ENCODE measurements at places on chromosomes 12 and 14.

DNA sequence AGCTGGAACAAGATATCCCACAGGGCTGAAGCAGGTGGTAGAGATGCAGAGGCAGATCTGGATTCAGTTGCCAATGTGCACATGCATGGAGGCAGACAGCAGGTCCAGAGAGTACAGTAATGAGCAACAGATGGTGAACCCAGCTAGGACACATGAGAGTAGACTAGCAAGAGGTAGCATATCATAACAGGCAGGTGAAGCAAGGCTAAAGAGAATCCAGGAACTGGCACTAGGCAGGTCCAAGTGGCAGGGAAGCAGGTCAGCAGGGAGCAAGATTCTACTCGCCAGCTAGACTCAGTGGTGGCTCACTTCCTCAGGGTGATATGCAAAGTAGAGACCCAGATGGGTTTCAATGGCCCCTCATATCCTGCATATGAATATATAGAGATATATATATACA, 15.3 kb upstream of the MYF6 start:
- DNase-seq = no peak

- DNase-seq = no peak
Measured at GRCh38 chr12:111451649-111452129, 46.0 kb downstream of the SH2B3 start.

DNA sequence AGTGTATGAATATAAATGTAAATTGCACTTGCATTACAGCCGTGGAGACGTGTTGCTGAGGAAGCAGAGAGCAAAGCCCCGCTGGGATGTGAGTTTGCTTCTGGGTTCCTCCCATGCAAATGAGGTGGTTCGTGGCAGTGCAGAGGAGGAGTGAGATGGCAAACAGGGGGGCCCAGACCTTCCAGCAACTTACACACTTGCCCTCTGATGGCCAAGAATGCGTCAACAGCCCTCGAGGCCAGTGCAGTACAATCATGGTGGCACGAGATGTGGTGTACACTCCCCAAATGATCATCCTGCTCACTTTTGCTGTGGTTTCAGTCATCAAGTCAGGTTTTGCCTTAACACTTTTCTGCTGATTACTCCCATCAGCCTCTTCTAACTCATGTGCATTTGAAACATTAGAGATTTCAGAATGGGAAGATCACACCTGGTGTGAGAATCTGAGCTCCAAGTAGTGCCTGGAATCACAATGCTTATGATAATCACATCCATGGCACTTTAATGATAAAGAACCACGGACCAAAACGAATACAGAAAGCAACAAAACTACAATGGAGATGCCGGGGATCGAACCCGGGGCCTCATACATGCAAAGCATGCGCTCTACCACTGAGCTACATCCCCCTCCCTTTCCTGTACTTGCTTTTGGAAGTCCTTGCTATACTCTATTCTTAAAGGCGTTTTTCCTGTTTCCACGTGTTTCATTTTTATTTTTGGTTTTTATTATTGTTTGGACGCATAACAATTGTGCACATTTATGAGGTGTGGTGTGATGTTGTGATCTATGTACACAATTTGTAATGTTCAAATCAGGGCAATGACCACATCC, 7.0 kb upstream of the UBC start:
- no peak for DNase-seq

- no peak for DNase-seq
Measured at GRCh38 chr12:3263939-3264922, 187.1 kb downstream of the TSPAN9 start.

GRCh38 chr14:23095196-23096108, at the start of gene C14orf119:
TSS of gene C14orf119 (plus strand) at chr14:23095505. CDS start at chr14:23097659, 2,154 bp downstream.
- DNase-seq = no peak

DNA sequence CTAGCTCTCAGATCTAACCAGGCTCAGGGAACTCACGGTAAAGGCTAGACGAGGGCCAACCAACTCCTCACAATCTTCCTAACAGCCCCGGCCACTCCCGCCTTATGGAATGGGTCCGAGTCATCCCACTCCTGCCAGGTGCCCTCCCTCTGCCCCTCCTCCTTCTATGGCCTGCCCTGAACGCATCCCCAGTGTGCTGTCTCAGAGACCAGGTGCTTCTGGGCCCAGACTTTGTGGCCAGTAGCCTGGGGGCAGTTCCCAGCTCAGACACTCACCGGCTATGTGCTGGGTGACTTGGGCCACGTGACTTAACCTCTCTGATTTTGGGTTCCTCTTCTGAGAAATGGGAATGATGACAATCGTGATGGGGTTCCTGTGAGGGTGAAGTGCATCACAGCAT, 22.5 kb downstream of the PAPLN start:
- no peak for DNase-seq

- DNase-seq = no peak
Measured at GRCh38 chr12:44847888-44848702, 28.0 kb downstream of the NELL2 start.

- no peak for DNase-seq
Measured at GRCh38 chr12:127230843-127231260, 1036.1 kb upstream of the TMEM132C start.

GRCh38 chr14:99055019-99055418, 217.0 kb downstream of the BCL11B start:
- no peak for DNase-seq

DNA sequence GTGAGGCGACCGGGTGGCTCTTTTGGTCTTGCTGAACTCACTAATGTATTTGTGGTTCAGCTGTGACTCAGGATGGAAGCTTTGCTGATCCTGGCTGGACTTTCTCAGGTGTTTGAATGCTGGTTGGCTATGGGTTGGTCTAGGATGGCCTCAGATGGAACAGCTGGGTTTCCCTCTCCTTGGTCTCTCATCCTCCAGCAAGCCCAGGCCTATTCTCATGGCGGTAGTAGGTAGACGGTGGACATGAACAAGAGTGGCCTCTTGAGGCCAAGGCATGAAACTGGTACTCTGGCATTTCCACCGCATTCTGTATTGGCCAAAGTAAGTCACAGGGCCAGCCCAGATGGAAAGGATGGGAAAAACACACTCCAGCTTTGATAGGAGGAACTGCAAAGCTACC, 11.8 kb upstream of the POLR3B start:
- DNase-seq = no peak

GRCh38 chr12:98002887-98003493, 512.4 kb upstream of the TMPO start:
- DNase-seq = no peak

- DNase-seq = no peak
Measured at GRCh38 chr12:234019-234418, 20.1 kb upstream of the SLC6A12 start.

DNA sequence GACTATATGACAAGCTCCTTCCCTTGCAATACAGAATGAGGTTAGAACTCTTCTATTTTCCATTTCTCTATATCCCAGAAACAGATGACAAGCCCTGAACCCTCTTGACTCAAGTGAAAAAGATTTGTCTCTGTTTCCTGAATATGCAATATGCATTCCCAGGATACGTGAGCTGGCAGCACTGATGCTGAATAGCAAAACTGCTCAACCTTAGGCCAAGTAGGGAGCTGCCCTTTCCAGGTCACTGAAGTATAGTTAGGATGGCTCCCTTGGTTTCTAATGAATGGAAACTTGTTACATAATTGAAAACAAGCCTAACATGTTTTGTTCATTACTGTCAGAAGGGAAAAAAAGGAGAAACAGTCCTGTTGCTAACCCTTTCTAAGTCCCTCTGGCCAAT, 47.9 kb upstream of the PLEKHG7 start:
- DNase-seq = no peak

DNA sequence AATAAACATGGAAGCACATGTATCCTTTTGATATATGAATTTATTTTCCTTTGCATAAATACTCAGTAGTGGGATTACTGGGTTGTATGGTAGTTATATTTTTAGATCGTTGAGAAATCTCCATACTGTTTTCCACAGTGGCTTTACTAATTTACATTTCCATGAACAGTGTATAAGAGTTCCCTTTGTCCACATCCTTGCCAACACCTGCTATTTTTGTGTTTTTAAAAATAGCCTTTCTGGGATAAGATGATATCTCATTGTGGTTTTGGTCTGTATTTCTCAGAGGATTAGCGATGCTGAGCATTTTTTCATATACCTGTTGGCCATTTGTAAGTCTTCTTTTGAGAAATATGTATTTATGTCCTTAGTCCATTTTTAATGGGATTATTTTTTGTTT, 329.2 kb upstream of the KITLG start:
- no peak for DNase-seq

Measured in substantia nigra (tissue), 51 donors.